ENCODE measurements at places on chromosomes 13 and 19.
A peak's percentile ranks its signal among the peaks of the same experiment; 100 is the strongest.

DNA sequence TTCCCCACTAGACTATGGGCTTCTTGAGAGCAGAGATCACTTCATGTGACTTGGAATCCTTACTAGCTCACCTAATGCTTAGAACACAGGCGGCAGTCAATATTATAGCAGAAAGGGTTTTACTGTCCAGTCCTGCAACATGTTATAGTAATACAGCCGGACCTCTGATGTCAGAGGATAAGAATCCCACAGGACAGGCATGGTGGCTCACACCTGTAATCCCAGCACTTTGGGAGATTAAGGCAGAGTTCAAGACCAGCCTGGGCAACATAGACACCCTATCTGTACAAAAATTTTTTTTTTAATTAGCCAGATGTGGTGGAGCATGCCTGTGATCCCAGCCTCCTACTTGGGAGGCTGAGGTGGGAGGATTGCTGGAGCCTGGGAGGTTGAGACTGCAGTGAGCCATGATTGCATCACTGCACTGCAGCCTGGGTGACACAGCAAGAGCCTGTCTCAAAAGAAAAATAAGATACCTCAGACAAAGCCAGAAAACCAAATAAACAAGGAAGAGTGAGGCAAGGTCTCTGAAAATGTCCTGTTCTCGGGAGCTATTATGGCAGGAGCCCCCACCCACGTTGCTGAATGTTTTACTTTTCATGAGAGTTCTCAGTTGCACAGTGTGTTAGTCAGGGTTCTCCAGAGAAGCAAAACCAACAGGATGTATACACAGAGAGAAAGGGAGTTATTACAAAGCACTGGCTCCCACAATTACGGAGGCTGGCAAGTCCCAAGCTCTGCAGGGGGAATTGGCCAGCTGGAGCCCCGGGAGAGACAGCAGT lies 100.8 kb downstream of the UBL3 start:
- DNase-seq = no peak

DNA sequence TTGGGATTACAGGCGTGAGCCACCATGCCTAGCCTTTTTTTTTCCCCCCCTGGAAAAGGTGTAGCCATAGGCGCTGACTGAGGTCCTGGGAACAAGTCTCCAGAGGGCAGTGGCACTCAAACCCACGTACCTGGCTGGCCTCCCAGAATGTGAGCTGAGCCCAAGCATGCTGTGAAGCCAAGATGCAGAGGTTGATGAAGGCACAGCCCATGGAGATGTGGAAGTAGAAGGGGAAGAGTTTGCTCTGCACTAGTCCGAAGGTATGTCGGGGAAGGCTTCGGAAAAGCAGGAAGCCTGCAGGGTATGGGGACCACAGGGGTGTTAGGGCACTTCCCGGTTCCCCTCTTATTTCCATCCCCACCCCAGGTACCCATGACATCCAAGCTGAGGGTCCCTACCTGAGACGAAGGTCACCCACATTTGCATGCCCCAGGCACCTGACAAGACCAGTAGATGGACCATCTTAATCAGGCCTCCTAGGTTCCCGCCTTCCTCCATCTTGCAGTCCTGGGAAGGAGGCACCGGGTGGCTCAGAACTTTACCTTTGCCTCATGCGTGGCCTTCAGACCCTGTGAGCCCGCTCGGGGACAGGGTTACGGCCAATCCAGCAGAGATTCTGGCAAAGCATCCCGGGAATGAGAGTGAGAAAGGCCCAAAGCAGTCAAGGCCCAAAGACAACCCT lies 805 bp downstream of the TMEM205 start:
- DNase-seq = no peak

GRCh38 chr13:23007426-23007825 lies 173.4 kb upstream of the SGCG start:
- no peak for DNase-seq

DNA sequence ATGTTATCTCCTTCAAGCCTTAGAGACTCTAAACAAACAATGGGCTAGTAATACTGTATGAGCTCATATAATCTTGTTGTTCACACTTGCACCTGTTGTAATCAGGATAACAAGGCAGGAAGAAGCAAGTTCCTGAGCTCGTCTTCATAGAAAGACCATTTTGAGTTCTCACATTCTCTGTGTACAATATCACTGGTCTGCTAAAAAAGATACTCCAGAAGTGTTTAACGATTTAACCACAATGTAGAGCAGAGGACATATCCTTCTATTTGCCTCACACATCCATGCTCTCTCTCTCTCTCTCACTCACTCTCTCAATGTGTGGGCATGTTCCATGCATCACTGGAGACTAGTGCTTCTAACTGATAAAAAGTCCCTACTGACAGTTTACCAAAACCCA lies 122.9 kb downstream of the MIPEP start:
- no peak for DNase-seq

DNA sequence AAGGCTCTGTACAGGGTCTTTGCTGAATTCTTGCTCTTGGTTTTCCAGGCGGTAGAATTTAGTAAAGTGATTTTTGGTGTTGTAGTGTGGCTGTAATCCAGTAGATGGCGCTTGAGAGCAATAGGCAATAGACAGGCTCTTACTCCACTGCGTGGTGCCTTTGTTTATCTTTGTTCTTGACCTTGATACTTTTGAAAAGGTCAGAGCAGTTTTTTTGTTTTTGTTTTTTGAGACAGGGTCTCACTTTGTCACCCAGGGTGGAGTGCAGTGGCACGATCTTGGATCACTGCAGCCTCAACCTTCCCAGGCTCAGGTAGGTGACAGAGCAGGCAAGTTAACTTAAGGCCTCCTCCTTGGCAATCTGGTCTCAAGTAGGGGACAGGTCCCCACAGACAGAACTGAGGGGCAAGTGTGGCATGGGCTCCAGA lies 12.2 kb upstream of the LILRA5 start:
- no peak for DNase-seq

DNA sequence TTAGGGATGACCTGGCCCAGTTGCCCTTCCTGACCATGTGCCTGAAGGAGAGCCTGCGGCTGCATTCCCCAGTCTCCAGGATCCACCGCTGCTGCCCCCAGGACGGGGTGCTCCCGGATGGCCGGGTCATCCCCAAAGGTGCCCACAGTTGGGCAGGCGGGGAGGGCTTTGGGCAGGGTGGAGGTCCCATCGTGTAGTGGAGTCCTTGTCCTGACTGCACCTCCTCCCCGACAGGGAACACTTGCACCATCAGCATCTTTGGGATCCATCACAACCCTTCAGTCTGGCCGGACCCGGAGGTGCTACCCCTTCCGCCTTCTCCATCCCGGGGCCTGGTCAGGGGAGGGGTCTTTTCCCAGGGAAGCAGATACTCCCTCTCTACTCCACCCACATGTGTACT lies 31.7 kb upstream of the CYP4F8 start:
- no peak for DNase-seq

GRCh38 chr13:52811841-52812240 lies 36.6 kb downstream of the PCDH8 start:
- no peak for DNase-seq

DNA sequence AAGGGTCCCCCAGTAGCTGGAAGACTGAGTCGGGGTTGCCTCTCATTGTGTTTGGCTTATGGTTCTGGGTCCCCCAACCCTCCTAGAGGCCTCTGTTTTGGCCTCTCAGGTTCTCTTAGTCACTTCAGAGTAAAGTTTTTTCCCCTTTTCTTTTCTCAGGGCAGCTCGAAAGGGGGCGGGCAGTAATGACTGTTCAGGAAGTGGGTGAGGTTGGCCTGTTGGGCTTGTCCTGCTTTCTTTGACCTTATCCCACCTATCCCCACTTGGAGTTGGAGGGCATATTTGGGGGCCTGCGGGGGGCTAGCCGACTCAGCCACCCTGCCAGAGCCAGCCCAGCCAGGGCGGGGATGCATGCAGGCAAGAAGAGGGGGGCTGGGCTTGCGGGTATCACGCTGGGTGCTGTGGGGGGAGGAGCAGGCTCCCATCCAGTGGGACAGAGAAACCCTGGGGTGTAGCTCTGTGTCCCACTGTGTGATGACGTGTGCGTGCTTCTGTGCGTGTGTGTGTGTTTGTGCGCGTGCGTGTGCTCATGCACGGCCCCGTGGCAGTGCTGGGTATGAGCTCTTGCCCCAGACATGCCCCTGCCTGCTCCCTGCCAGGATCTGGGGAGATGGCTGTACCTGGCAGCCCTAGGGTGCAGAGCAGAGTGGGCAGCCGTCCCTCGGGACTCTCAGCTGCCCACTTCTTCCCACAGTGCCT lies 1.4 kb downstream of the CIC start:
- DNase-seq = no peak

- peak; percentile 10 for DNase-seq
These were observed 128.4 kb upstream of the SPACA7 start for GRCh38 chr13:112247471-112248405.

- DNase-seq = peak; percentile 1
These were observed 459 bp downstream of the PCDH20 start for GRCh38 chr13:61415058-61415721.

DNA sequence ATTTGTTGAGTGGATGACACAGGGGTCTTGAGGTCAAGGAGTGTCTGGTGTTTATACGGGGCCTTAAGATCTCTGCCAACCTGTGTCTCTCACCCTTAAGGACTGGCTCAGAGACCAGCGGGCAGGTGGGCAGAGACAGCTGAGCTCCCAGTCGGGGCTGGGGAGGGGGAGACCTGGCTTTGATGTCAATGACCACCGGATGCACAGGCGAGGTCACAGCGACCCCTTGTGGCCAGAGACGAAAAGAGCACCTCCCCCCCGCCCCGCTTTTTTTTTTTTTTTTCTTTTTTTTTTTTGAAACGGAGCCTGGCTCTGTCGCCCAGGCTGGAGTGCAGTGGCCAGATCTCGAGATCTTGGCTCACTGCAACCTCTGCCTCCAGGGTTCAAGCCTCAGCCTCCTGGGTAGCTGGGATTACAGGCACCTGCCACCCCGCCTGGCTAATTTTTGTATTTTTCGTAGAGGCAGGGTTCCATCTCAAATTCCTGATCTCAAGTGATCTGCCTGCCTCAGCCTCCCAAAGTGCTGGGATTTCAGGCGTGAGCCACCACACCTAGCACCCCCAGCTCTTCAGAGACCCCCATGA lies 12.1 kb upstream of the KLK14 start:
- no peak for DNase-seq

GRCh38 chr19:12788042-12788681 lies 3.1 kb upstream of the JUNB start:
- no peak for DNase-seq

DNA sequence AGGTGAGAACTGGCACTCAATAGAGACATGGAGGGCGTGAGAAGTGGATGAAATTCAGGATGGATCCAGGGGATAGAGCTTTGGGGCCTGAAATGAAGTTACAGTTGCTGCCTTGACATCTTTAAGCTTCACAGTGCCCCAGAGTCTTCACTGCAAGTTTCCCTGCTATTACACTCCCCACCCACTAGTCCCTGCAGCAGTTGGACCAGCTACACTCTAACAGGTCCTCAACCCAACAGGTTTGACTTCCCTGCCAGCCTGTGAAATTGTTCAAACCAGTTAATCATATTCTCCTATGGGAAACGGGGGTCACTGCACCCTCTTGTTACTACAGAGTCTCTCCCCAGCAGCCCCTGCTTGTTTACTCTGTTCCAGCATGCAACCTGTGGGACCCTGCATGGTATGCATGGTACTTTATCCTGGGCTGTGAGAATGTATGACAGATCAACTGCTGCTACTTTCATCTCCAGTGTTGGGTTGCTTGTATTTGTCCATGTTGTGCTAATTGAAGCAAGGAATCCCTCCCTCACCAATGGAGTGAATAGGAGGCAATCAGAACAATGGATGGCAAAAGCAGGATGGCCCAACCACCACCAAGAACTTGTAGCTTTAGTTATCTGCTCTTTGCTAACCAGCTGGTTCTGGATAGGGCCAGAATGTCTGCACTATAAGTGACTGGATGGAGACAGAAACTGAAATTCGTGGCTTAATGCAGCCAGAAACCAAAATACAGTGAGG lies 314.2 kb downstream of the OLFM4 start:
- DNase-seq = no peak

- DNase-seq = no peak
These were observed 140.7 kb upstream of the KLF12 start for GRCh38 chr13:74274916-74275315.

GRCh38 chr19:35715355-35715809 lies 2.4 kb upstream of the KMT2B start:
- no peak for DNase-seq

DNA sequence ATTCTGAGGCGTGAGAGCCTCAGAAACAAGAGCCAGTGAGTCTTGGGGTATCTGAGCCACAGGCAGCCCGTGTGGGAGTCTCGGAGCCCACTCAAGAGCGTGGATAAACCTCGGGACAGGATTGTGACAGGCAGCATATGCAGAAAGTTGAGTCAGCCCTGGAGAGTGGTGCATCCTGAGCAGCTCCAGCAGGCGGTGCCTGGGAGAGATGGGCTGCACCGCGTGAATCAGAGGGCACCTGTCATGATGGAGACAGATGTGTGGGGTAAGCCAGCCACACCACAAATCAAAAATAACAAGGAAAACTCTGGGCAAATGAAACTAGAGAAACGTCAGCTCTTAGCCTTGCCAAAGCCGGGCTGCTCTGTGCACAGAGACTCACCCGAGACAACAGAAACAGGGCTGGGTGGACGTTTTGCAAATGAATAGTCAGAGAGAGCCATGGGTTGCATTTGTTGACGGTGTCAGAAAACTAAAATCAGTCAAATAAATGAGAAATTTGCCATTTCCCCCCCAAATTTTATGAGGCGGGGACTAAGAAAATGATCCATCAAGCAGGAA lies 30.0 kb upstream of the POP4 start:
- DNase-seq = no peak

DNA sequence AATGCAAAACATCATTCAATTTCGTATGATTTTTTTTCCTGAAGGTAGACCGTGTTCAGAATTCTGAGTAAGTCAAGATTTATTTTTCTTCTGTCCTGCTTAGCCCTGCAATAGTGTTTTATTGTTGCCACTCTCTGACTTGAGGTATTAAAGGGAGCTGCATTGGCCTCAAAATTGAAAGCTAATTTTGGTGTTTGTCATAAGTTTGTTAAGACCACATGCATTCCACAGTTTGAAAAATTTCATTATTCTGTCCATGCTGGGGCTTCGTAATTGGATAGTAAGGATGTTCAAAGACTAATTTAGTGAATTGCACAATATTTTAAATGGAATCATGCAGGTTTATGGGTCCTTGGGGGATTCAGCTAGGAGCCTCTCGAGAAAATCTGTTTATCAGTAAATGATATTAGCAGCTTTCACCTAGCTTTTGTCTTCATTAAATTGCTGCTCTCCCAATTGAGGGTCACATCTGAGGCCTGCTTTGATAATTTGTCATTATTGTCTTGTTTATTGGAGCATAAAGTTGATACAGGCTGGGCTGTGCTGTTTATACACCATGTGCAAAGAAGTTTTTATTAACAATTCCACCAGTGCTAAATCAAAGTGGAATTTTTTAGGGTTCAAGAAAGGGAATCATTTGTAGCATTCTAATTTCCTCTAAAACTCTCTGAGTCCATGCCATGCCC lies 339.8 kb upstream of the OBI1 start:
- DNase-seq = no peak

DNA sequence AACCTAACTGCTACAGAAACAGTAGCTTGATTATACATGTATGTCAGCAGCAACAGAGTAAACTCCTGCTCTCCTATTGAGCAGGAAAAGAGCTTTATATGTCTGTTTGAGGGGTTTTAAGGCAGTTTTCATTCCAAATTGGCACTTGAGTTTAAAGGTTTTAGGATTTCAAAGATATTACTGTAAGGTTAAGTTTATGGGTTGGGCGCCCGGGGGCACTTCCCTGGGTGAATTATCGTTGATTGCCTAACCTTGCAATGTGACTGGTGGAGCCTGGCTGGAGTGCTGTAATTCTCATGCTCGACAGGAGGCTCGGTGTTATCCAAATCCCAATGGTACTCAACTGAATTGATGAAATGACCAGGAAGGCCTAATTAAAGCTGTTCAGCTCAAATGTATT lies 1586.1 kb downstream of the OLFM4 start:
- no peak for DNase-seq

- no peak for DNase-seq
These were observed 389.4 kb downstream of the RFC3 start for GRCh38 chr13:34207334-34207733.
